ENCODE measurements at places on chromosomes 16 and 17.

DNA sequence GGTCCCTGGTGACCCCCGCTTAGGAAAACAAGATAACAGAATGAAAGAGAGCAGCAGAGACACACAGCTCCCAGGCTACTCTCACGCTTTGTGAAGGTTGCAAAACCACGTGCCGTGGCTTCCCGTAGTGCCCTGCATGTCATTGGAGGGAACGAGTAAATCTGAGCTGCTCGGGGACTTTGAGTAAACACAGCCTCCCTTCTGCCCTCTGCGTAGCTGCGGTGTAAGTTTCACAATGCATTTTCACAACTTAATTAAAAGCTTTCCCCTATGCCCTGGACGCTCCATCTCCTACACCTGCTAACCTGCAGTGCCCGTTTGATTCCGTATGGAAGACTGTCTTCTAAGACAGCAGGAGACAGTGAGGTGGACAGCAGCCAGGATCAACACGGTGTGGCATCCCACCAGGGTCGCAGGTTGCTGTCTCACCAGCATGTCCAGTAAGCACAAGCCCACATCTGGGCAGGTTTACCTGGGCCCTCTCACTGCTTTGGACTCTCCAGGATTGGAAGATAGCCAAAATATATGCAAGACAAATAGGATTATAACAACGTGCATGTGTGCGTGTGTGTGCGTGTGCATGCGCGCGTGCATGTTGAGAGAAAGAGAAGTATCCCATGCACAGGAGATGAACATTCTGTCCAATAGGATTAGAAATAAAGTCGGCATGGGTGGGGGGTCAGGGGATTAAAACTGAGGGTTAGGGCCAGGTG lies 116.4 kb upstream of the RCVRN start:
- DNase-seq = peak; percentile 46

- peak; percentile 40 for DNase-seq
Measured at GRCh38 chr16:81493755-81494433, 49.3 kb downstream of the CMIP start.

- peak; percentile 23 for DNase-seq
Measured at GRCh38 chr16:24829153-24829552, 16.6 kb upstream of the SLC5A11 start.

DNA sequence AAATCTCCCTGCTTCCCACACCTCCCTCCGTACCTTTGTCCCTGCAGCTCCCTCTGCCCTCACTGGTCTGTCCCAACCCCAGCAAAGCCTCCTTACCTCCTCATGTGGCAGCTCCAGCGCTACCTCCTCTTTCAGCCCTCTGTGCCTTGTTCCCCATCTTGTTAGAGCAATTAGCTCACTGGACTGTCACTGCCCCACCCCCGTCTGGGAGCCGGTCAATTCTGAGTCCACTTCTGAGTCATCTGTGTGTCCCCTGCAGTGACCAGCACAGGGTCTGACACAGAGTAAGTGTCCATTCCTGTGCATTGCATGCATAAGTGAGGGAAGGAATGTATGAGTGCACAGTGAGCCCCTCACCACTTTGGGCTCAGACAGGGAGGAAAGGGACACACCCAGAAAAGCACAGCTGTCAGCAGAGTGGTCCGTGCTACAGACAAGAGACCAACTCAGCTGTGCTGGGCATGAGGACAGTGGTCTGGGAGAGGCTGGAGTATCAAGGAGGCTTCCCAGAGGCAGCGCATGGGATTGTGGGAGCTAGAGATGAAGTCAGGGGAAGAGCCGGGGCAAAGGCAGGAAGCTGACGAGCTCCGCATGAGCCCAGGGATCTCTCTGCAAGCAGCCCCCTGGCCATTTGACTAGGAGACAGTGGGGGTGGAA lies 45.9 kb downstream of the PITPNM3 start:
- no peak for DNase-seq

GRCh38 chr16:54204756-54205155 lies 81.8 kb downstream of the IRX3 start:
- no peak for DNase-seq

- no peak for DNase-seq
Measured at GRCh38 chr17:72407336-72407909, 286.6 kb downstream of the SOX9 start.

GRCh38 chr16:12674071-12674470 lies 129.6 kb downstream of the CPPED1 start:
- DNase-seq = no peak

DNA sequence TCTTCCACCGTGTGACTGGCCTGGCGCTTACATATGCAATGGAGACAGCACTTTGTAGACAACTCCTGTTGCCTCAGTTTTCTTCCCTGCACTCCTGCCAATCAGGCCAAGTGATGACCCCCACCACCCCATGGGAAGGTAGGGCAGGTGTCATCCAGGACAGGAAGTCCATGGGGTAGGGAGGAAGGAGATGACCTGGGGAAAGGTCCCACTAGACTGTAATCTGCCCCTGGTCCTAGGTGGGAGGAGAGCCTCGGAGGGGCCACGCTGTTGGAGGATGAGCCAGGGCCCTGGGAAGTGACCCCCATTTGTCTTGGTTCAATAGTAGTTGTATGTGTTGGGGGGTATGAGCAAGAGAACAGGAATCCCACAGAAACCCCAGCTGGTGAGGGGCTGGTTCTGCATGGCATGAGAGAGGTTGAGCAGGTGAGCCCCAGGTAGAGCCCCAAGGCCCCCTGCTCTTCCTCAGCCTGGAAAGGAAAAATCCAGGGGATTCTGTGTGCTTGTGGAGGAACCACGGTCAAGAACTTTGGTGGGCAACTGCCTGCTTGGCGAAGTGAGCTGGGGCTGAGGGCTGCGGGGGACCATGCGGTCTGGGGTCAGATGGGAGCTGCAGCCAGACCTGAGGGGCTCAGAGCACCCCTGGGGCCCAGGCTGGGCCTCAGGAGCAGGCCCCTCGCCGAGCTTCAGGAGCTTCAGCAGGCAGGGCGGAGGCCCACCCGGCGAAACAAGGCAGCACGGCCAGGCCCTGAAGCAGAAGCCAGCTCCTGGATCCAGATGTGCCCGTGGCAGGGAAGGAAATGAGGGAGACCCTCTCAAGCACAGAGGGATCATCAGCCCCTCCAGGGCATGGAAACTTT lies 50.7 kb downstream of the NT5M start:
- DNase-seq = no peak

- peak; percentile 87 for DNase-seq
Measured at GRCh38 chr17:17751489-17752088, 70.3 kb downstream of the RAI1 start.

DNA sequence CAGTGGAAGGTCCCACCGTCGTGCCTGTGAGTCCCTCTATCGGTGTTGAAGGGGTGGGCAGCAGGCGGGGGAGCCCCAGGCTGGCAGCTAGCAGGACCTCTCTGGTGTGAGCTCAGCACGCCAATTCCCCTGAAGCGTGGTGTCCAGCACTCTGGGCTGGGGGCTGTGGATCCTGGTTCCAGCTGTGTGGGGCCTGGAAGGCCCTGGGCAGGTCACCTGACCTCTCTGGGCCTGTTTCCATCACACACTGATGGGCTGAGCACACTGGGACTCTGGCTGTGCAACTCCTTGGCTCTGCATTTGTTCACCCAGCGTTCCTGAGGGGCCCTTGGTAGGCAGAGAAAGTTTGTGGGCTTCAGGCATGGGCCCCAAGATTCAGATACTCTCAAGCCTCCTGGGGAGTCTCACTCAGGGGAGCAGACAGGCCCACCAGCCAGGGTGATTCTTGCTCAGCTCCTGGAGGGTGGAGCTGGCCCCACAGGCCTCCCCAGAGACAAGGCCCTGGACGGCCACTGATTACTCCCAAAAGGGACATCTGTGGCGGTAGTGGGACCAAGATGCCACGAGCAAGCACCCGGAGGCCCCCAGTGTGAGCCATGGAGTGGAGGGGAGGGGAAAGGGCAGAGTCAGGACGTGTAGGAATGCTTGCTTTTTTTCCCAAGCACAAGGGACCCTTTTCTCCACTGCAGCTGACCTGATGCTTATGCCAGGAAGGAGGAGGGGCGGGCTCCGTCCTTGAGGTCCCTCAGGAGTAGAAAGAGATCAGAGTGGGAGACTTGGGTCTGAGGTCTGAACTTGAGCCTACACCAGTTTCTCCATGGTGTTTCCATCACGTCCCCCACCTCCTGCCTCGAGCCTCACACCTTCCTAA lies 8.5 kb downstream of the SCGB1C2 start:
- DNase-seq = no peak

DNA sequence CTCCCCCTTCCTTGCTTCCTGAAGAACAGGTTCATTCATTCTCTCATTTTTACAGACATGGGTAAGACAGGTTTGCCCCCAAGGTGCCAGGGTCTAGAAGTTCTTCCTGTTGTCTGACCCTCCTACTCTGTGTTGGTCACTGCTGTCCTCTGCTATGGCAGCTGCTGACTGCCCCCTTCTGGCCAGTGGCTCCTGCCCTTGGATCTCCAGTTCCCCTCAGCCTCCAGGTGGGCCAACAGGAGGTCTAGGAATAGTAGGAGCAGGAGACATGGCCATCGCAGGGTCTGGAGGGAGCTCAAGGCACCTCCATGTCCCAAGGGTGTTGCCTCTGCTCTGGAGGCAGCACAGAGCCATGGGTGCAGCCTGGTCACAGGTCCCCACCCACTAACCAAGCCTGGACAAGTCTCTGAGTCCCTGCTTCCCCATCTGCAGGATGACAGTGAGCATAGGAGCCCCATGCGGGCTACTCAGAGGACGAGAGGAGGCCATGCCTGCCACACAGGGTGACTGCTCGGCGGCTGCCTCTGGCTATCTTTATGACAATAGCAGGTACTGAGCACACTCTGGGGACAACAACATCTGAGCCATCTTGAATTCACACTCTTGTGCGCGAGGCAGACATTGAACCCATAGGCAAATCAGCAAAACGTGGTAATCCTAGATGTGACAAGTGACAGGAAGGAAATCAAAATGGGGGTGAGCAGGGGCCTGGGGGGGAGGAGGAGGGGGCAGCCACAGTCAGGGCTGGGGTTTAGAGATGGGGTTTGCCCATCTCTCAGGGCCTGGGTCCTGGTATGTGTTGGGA lies 27.0 kb upstream of the NXPH3 start:
- peak; percentile 44 for DNase-seq

GRCh38 chr17:55089256-55089655 lies 120.7 kb downstream of the STXBP4 start:
- peak; percentile 51 for DNase-seq

DNA sequence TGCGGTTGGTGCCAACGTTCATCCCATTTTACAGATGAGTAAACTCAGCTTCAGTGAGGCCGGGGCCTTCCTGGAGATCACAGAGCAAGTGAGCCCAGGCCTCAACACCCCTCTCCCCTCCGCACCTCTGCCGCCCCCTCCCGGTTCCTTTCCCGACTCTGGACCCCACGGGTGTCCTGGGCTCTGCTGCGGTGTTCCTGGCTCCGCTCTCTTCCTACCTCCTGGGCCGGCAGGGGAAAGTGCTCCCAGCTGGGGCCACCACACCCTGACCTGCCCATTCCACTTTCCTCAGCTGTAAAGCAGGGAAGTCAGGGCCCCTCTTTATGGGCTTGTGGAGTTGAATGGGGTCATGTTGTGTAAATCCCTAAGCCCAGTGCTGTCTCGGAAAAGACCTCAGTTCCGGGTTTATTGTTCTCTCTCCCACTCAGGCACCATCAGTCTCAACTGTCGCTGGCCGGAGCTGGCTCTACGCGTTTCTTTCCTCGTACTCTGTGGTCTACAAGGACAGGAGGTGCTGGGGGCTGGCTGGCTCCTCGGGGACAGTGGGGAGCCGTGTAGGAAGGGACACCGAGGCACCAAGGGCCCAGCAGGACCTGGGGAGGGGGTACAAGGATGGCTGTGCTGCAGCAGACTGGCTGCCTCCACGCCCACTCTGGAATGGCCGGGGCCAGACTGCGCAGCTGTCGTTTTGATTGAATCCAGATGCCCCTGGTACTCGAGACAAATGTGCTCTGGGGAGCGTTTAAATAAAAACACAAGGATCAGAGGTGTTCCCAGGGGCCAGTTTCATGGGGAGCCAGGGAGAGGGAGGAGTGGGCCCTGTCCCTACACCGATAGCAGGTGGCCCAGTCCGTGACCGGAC lies 21.7 kb upstream of the ACSF3 start:
- no peak for DNase-seq

- DNase-seq = no peak
Measured at GRCh38 chr16:85901773-85902365, 2.9 kb downstream of the IRF8 start.

- no peak for DNase-seq
Measured at GRCh38 chr16:87255866-87256265, 61.3 kb downstream of the C16orf95 start.
